Right cardiac atrium (tissue), 5 donors: ENCODE measurements at places on chromosomes 5 and 9. TPM values are rescaled to one million over a fixed set of nuclear protein-coding genes. Genes with fewer than 3 reads are reported as not detected.

ABL1 gene
- total RNA-seq: 32.9 TPM

STPG3 gene
- 0.32 TPM for total RNA-seq

IL33 gene
- total RNA-seq: 63.1 TPM

CSF1R gene
- total RNA-seq: 16.5 TPM

CDC37L1 gene
- total RNA-seq: 42.3 TPM

FER gene
- total RNA-seq: 19.7 TPM

SLC6A3 gene
- not detected for total RNA-seq

SKP2 gene
- total RNA-seq: 7.9 TPM

BTNL8 gene
- total RNA-seq: 0.31 TPM

PAXX gene
- total RNA-seq: 30.4 TPM

SOHLH1 gene
- not detected for total RNA-seq

AK1 gene
- 652 TPM for total RNA-seq

DCP2 gene
- total RNA-seq: 25.7 TPM

GOLGA2 gene
- 85.6 TPM for total RNA-seq

BHMT2 gene
- total RNA-seq: 16.4 TPM

CLIC3 gene
- 6.2 TPM for total RNA-seq
